ENCODE measurements at places on chromosomes 5 and 9.

- peak; percentile 78 for DNase-seq
Observed at GRCh38 chr5:150789943-150790611, 11.5 kb downstream of the SMIM3 start.

- no peak for DNase-seq
Observed at GRCh38 chr5:173896631-173897030, 8.5 kb downstream of the CPEB4 start.

- no peak for DNase-seq
Observed at GRCh38 chr5:132369007-132369473, 470 bp upstream of the SLC22A5 start.

- DNase-seq: no peak
Observed at GRCh38 chr5:176559683-176560082, 10.5 kb downstream of the CDHR2 start.

- no peak for DNase-seq
Observed at GRCh38 chr9:3795556-3795955, 269.8 kb upstream of the RFX3 start.

GRCh38 chr5:115458416-115458815 lies 86.2 kb downstream of the FEM1C start:
- DNase-seq: no peak

GRCh38 chr5:61659221-61659696 lies 327.2 kb downstream of the ZSWIM6 start:
- DNase-seq: no peak

GRCh38 chr9:120532475-120532874 lies 47.5 kb downstream of the CDK5RAP2 start:
- no peak for DNase-seq

GRCh38 chr9:74691058-74691457 lies 193.9 kb downstream of the RORB start:
- DNase-seq: no peak

DNA sequence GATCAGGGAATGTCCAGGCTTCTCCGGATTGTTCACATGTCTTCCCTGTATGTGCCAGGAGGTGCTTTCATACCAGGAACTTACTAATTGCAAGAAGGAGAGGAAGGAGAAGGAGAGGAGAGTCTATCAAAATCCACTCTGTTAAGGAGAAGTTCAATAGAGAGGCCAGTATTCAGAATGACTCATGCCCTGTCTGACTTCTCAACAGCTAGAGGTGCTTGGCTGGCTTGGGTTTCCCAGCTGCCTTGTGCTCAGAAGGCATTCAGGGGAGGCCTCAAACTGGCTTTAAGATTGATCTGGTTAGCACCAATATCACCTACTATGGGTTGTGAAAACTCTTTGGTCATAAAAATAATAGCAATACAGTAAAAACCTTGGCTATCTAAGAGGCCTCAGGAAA lies 167.9 kb upstream of the GLRA1 start:
- DNase-seq: no peak

- DNase-seq: no peak
Observed at GRCh38 chr9:124553738-124554137, 46.5 kb upstream of the NR5A1 start.

- DNase-seq: no peak
Observed at GRCh38 chr9:33129886-33130881, 37.0 kb downstream of the B4GALT1 start.

Measured in stimulated activated CD8-positive, alpha-beta memory T cell treated with anti-CD3 and anti-CD28 coated beads, Interleukin-4, amount 100 ng/mL, for 48 hours (primary cell).